CD4-positive, alpha-beta T cell treated with Interferon alpha-2 for 1 hour (primary cell): ENCODE measurements at places on chromosomes 1 and 21.
A peak's percentile ranks its signal among the peaks of the same experiment; 100 is the strongest.

GRCh38 chr1:237794071-237794470 is 96.7 kb downstream of the ZP4 start:
- DNase-seq: no peak

DNA sequence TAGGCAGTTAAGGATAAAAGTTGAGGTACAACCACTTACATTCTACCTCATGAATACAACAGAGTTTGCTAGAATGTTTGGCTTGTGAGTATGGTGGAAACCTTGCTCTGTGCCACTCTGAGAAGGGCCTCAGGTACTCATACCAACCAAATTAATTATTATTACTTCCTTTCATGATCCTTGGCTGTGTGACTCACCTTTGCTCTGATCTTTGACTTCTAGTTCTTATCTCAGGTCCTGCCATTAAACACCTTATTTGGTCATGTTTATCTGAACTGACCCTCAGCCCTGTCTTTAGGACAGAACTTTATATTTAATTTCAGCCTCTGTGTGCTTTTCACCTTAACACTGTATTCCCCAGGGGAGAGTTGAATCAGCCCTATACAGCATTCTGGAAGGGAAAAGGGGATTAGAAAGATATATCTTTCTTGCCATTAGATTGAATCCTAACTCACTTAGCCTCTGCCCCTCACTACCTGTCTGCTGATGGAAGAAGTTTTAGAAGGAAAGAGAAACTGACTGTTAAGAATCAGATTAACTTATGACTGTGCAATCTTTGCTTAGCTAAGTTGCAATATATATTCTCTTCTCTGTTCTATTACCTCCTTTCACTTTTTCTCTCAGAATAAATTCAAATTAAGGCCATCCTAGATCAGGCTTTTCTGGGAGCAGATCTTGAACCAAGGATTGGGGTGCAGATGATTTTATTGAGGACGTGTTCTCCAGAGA is 260.4 kb upstream of the DPYD start:
- no peak for DNase-seq

- DNase-seq: no peak
Measured at GRCh38 chr1:227318853-227319607, 738 bp upstream of the CDC42BPA start.

DNA sequence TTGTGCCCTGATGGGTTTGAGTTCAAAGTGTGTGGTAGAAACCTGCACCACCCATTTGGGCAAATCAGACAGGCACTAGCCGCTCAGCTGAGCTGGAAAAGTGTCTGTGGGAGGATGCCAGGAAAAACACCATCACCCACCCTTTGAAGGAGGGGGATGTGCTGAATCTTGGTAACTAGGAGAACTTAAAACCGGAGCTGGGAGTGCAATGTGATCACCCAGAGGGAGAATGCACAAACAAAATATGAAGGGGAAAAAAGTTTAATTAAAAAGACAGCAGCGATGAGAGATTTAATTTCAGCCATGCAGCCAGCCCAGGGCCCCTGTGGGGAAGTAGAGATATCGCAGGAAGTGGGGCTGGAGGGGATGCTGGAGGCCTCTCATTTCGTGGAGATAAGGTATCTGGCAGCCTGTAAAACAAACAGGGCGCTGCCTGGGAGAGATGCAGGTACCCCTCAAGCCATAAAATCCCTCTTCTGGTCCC is 86.8 kb upstream of the BCAR3 start:
- no peak for DNase-seq

GRCh38 chr1:33347650-33347992 is 26.7 kb upstream of the A3GALT2 start:
- no peak for DNase-seq

- no peak for DNase-seq
Measured at GRCh38 chr21:46061063-46061462, 36.8 kb upstream of the COL6A2 start.

DNA sequence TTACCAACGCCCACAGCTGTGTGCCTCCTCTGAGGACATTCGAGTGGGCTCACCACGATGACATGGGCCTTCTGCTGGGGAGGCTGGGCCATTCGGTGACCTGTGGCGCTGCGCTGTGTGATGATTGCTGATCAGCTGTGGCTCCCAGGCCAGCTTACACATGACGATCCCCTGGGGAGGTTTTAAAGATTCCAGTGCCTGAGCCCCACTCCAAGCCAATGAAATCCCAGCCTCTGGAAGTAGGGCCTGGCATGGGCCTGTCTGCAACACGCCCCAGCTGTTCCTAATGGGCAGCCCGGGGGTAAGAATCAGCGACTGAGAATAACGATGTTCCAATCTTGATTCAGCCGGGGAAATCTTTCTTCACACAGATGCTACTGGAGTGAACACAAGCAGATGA is 153.7 kb downstream of the KCNJ6 start:
- no peak for DNase-seq

- no peak for DNase-seq
Measured at GRCh38 chr1:39835935-39836594, 47.2 kb downstream of the TRIT1 start.

- no peak for DNase-seq
Measured at GRCh38 chr1:17183388-17184160, 21.4 kb upstream of the PADI1 start.

GRCh38 chr1:187185389-187185788 is 356.6 kb downstream of the PLA2G4A start:
- DNase-seq: no peak

DNA sequence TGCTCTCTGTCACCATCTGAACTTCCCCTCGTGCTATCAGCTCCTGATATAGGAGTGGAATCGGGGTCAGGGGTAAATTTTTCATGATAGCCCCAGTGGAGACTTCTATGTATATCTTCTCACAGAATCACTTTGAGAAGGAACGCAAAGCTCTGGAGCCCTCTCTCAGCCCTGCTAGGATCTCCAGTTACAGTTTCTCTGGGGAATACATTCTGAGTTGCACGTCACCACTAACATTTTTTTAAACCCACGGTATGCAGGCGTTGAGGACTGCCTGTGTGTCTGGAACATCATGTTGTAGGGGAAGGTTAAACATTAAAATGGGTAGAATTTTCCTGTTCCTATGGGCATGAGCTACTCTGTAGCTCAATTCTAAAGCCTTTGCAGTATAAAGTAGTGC is 116.4 kb upstream of the FAM78B start:
- no peak for DNase-seq

DNA sequence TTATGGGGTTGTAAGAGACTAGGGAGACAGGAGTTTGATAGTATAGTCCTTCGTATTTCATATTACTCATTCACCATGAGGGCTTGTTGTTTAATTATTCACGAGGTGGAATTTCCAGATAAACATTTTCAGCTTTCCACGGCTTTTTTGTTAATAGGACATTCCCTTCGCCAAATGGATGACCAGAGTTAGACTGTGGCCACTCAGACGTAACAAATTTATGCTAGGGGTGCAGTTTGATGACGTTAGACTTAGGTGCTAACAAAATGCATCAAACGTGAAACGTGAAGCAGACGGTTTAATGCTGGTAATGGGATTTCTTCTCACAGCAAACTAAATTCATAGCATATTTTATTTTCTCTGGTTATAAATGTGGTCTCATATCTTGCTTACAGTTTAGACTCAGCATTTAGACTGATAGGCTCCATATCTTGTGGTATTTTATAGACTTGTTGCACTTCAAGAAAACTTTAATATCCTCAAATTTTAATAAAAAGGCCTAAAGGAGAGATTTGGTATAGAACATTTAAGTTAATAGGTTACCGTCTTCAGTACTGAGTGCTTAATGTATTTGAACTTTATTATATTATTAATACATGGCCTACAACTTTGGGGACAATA is 2.3 kb downstream of the DHX9 start:
- no peak for DNase-seq

DNA sequence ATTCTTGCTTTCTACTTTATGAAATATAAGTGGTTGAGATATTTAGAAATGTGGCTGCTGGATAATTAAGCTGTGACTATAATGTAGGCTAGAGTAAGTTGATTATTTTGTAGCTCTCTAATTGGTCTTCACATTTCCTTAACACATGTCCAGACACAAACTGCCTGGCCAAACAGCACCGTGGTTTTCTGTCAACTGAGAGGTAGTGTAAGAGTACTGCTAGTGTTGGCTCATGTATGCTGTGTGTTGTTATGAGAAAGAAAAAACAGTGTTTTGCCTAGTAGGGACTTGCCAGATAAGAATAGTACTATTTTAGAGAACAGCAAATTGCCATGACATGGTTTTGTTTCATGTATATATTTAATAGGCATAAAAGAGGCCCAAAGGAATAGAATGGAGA is 37.1 kb downstream of the TMED5 start:
- DNase-seq: no peak

DNA sequence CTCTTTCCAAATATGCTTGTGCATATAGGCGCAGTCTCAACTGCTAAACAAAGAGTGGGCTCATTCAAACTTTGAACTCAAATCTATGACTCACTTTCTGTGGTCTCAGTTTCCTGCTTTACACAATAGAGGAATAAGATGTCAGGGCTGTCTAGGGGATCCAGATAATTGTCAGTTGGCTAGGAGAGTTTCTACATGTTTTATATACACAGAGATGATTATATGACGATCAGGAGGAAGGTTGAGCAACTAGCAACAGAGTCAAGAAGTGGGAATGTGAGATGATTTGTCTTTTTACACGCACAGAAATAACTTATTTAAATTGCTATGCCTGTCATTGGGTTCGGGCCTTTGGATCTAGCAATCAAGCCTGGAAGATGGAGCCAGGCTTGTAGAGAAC is 299.4 kb upstream of the LYPLAL1 start:
- DNase-seq: no peak

GRCh38 chr21:42640486-42640885 is 12.9 kb upstream of the PDE9A start:
- no peak for DNase-seq

- DNase-seq: no peak
Measured at GRCh38 chr1:119133987-119134386, 6.5 kb downstream of the WARS2 start.

DNA sequence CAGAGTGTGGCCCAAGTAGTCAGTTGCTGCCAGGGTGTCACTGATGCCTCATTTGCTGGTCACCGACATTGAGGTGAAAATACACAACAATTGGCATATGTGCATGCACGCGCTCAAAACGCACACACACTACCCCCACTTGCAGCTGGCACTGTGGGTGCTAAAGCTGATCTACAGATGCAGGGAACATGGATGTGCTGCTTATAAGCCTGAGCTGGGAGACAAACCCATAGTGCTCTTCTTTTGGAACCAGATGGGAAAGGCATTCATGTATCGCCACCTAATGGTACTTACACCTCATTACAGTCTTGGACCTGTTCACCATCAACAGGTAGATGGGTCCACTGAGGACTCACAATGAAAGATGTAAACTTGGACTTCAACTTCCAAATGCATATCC is 70.3 kb upstream of the CAMK1G start:
- DNase-seq: no peak

DNA sequence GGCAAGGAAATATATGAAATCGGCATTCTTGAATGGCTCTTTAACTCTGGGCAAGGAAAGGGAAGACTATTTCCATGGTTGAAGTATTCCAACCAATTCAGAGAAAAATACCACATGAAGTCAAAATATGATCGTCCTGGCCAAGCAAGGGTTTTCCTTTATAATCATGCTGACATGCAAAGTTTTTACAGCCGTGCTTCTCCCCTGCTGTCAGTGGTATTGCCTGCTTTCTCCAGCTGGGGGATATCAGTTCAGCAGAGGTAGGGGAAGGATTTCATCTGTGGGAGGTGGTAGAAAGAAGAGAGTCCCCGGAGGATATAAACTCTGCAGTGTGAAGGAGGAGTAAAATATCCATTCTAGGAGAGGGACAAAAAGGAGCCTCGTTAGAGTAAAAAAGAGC is 322.8 kb downstream of the PAPPA2 start:
- DNase-seq: no peak

- DNase-seq: no peak
Measured at GRCh38 chr1:205578780-205579571, 52.8 kb downstream of the ELK4 start.

DNA sequence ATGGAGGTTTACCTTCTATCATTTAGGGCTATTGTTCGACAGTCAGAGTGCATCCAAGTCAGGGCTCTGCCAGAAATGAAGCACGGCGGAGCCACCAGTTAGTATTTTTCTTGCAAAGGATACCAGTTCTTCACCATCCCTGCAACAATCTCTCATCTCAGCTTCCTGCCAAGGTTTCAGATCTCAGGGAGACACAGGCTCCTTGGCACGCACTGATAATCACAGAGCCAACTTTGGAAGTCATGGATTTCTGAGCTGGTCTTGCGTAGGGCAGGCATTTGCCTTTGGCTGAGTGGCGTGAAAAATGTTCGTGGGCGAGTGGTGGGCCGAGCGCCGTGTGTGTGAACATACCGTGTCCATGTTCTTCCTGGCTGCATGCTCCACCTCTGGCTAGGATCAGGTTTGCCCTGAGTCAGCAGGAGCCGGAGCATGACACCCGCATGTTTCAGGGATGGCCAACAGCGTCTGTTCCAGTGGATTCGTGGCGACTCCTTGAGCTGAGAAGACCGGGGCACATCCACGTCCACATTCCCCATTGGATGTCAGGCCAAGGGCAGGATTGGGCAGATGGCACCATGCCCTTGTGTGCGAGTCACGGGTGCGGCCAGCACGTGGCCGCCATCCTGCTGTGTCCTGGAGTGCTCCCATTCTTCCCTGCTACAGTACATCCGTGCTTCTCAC is 118.5 kb upstream of the C1orf174 start:
- DNase-seq: no peak

- no peak for DNase-seq
Measured at GRCh38 chr1:26839339-26839722, 12.8 kb downstream of the ZDHHC18 start.

- DNase-seq: no peak
Measured at GRCh38 chr1:242455052-242455361, 69.5 kb downstream of the PLD5 start.

GRCh38 chr1:60126723-60127122 is 53.2 kb upstream of the C1orf87 start:
- DNase-seq: no peak

DNA sequence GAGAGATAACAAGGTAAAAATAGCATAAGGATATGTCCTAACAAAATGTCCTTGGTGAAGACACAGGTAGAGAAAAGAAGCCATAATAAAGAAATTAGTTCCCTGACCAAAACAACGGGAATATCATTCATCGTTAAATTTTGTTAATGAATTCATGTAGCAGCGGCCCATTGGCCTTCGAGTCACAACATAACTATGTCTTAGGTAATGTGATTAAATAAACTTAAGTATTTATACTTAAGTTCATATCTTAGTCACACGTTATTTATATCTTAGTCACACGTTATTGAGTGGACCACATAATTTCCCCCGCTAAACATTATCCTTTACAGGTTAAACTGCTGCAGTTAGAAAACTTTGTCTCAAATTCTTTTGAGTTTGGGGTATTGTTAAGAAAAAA is 1.2 kb downstream of the NEXN start:
- no peak for DNase-seq

DNA sequence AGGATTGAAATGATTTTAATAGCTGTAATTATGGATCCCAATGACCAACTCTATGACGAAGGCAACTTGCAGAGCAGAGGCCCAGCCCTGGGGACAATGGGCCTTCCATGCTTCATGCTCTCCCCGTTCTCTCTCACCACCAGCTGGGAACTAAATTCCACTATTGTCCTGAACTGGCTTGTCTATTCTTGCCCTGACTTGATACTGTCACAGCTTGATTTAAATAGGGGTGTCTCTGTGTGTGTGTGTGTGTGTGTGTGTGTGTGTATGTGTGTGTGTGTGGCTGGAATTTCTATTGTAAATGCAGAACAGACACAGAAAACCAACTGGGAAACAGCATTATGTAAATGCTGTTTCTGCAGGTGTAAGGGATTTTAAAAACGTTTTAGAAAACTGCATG is 57.0 kb downstream of the SLC22A15 start:
- DNase-seq: no peak

GRCh38 chr1:206012086-206012859 is 9.1 kb upstream of the RAB7B start:
- DNase-seq: peak; percentile 79

GRCh38 chr21:32566741-32567389 is 18.5 kb downstream of the TCP10L start:
- DNase-seq: no peak
